ENCODE measurements at places on chromosomes 11 and 22.

- H3K4me1 ChIP-seq, result peaks cover 6% of the 10 kb centered on the region
- H3K36me3 ChIP-seq, result no peaks in the 10 kb centered on the region
- H3K27me3 ChIP-seq, result no peaks in the 10 kb centered on the region
These were observed 8.3 kb upstream of the SLC39A13 start for GRCh38 chr11:47399860-47400767.

DNA sequence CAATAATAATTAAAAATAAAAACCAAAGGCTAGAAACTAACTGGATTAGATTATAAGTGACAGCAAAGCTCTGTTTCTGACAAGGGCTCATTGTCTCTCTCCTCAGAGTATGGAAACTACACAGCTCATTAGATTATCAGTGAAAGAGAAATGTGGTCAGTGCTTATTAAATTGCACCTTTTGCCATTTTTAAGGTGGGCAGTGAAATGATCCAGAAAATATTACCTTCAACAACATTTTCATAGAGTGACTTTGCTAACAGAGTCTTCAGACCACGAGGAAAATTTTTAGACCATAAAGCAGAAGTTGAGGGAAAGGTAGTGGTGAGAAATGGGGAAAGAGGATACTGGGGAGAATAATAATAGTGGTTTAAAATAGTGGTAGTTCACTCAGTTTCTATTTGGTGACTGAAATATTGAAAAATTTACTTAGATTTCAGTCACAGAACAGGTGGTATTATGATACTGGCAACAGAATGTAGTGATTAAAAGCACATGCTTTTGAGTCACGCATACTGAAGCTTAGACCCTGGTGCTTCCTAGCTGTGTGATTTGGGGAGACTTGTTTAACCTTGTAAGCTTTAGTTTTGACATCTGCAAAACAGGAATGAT is 684.0 kb upstream of the CCDC90B start:
- no peak overlapping the region for H3K27ac ChIP-seq
- DNase-seq, result no peak
- no peaks in the 10 kb centered on the region for H3K36me3 ChIP-seq
- H3K27me3 ChIP-seq, result no peaks in the 10 kb centered on the region
- no peak overlapping the region for H3K4me3 ChIP-seq

GRCh38 chr11:46617972-46618314 is 590 bp downstream of the ATG13 start:
- H3K4me3 ChIP-seq, result peak overlapping the region; percentile 92
- H3K4me1 ChIP-seq, result peaks cover 14% of the 10 kb centered on the region
- H3K27ac ChIP-seq, result peak overlapping the region; percentile 87

GRCh38 chr11:1916986-1917522 is 2.4 kb upstream of the TNNT3 start:
- H3K27ac ChIP-seq, result no peak overlapping the region
- peaks cover 6% of the 10 kb centered on the region for H3K27me3 ChIP-seq
- DNase-seq, result no peak
- H3K4me3 ChIP-seq, result no peak overlapping the region

GRCh38 chr11:821512-822371 is 3.0 kb downstream of the PNPLA2 start:
- peaks cover 17% of the 10 kb centered on the region for H3K4me1 ChIP-seq
- DNase-seq, result no peak
- peaks cover 10% of the 10 kb centered on the region for H3K27me3 ChIP-seq
- H3K4me3 ChIP-seq, result peak overlapping the region; percentile 46

- H3K27ac ChIP-seq, result no peak overlapping the region
- no peaks in the 10 kb centered on the region for H3K4me1 ChIP-seq
- H3K4me3 ChIP-seq, result no peak overlapping the region
- peaks cover 9% of the 10 kb centered on the region for H3K36me3 ChIP-seq
- DNase-seq, result no peak
- H3K27me3 ChIP-seq, result no peaks in the 10 kb centered on the region
These were observed 8.9 kb downstream of the TTC28 start for GRCh38 chr22:28670756-28671155.

DNA sequence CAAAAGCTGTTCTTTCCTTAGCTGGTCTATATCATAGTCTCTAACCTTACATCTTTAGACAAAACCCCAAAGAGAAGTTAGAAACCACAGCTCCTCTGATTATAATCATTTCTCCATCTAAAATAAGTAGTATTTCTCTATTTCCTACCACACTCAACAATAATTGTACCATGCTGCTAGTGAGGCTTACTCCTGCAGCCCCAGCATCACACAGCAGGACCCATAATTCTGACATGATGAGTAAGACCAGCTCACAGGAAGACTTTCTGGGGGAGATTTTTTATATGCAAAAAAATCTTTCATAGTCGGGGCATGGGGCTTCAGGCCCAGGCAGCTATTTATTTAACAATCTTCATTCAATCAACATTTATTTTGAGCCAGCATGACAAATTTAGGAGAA is 441.6 kb downstream of the DYNC2H1 start:
- no peak overlapping the region for H3K27ac ChIP-seq
- DNase-seq, result no peak
- H3K4me1 ChIP-seq, result no peaks in the 10 kb centered on the region
- H3K27me3 ChIP-seq, result no peaks in the 10 kb centered on the region
- H3K4me3 ChIP-seq, result no peak overlapping the region

DNA sequence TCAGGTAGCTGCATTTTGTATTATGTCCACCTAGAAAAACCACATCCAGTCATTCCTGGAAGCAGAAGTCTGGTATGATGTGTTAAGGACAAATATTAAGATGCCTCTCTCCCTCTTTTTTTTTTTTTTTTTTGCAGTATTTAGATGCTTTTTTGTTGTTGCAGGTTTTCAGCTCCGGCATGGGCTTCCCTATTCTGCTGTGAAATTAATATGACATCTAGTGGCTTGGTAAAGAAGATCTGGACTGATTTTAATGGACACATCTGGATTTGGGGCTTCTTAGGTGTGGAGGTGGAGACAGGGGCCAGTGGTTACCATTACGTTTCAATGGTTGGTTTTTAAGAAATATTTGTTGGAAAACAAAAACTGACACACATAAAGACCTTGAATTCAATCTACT is 47.5 kb upstream of the RASSF10 start:
- DNase-seq, result no peak
- no peaks in the 10 kb centered on the region for H3K27me3 ChIP-seq
- H3K4me3 ChIP-seq, result no peak overlapping the region
- no peak overlapping the region for H3K27ac ChIP-seq
- H3K4me1 ChIP-seq, result peaks cover 2% of the 10 kb centered on the region

- no peak overlapping the region for H3K27ac ChIP-seq
- no peak overlapping the region for H3K4me3 ChIP-seq
- no peaks in the 10 kb centered on the region for H3K36me3 ChIP-seq
- H3K4me1 ChIP-seq, result peaks cover 44% of the 10 kb centered on the region
These were observed 203.7 kb downstream of the GRIK4 start for GRCh38 chr11:120715239-120715638.

DNA sequence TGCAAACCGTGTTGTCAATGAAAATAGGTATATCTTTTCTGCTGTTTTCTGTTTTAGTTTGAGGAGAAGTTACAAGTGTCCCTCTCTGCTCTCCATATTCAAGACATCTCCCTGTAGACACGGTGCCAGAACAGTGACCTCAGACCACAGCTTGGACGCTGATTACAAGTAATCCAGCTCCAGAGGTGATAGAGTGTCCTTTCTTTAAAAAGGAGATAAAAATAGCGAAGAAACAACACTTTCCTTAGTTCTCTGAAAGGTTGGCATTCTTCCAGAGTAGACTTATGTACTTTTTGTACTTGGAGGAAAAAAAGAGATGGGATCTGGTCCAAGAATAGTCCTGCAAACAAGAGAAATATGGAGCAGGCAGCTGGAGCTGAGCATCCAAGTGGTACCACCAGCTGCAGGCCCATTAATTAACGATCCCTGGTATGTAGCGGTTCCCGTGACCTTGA is 43.0 kb upstream of the WT1 start:
- H3K36me3 ChIP-seq, result no peaks in the 10 kb centered on the region
- no peak overlapping the region for H3K4me3 ChIP-seq
- no peaks in the 10 kb centered on the region for H3K27me3 ChIP-seq
- DNase-seq, result no peak
- no peak overlapping the region for H3K27ac ChIP-seq
- no peaks in the 10 kb centered on the region for H3K4me1 ChIP-seq

DNA sequence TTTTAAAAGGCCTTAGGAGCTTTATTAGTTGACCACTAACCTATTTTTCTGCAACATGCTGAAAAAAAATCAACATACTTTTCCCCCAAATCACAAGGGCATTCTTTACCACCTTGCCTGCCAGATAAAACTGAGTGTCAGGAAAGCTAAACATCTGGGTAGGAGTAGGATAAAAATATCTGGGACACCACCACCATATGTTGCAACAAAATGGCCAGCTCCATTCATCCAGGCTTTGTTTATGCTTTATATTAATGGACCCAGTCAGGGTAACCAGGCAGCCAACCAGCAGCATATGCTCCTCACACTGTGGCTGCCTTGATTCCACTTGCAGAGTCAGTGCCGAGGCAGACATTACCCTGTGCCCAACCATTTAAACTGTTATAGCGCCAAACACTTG is 1024.5 kb downstream of the LRRC4C start:
- H3K27me3 ChIP-seq, result no peaks in the 10 kb centered on the region
- H3K36me3 ChIP-seq, result no peaks in the 10 kb centered on the region
- no peak for DNase-seq

GRCh38 chr22:39283322-39284141 is 35.9 kb downstream of the RPL3 start:
- H3K4me1 ChIP-seq, result peaks cover 22% of the 10 kb centered on the region
- H3K27me3 ChIP-seq, result no peaks in the 10 kb centered on the region
- no peak overlapping the region for H3K27ac ChIP-seq
- no peak overlapping the region for H3K4me3 ChIP-seq
- no peak for DNase-seq

DNA sequence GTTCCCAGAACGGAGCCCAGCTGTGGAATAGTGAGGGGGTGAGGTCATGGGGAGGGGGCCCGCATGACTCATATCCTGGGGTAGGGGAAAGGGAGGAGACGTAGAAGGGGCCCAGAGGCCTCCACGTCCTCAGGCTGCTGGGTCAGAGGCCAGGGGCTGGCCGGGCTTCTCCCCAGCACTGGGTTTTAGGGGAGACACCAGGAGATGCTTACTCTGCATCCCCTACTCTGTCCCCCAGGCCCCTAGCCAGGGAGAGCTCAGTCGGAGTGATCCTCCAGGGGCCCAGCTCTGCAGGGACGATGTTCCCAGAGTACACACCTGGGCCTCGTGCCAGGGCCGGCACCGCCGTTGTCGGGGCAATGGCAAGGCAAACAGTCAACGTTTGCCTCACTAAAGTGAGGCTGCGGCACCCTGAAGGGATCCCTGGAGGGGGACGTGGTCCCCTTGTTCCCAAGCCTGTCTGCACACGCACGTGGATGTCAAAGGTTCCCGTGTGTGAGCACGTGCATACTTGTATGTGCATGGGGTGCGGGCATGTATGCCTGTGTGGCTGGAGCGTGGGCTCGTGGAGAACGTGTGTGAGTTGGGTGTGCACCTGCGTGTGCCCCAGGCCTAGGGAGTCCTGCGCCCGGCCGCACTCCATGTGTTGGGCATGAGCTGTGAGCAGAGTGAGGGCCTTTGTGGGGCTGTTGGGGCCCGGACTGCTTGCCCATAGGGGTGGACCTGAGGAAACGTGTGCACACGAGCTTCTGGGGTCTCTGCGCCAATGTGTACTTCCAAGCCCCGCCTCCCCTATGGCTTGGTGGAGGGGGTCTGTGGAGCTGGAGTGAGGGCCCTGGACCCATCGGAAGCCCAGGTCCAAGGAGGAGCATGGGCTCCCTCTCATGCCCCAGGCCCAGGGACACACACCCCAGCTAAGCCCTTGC is 14.2 kb downstream of the PRR33 start:
- no peaks in the 10 kb centered on the region for H3K27me3 ChIP-seq
- DNase-seq, result no peak
- H3K36me3 ChIP-seq, result no peaks in the 10 kb centered on the region

DNA sequence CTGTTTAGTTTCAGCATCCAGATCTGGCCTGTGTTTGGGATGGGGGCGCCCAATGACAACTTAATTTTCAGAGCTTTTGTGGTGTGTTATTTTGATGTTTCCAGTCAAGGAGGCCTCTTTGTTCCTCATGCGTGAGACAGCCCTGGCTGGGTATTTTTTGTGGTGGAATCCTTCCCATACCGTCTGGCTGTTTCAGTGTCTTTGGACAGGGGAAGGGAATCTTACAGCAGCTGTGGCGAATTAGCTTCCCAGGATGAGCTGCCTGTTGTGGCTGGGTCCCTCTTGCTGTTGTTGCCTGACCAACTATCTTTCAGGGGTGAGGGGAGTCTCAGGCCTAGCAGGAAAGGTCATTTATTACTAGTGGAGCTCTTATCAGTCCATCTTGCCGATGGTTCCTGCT is 138.8 kb downstream of the ARHGAP20 start:
- no peaks in the 10 kb centered on the region for H3K27me3 ChIP-seq
- H3K4me1 ChIP-seq, result no peaks in the 10 kb centered on the region
- no peaks in the 10 kb centered on the region for H3K36me3 ChIP-seq
- DNase-seq, result no peak

- no peaks in the 10 kb centered on the region for H3K4me1 ChIP-seq
- no peaks in the 10 kb centered on the region for H3K27me3 ChIP-seq
- no peaks in the 10 kb centered on the region for H3K36me3 ChIP-seq
- H3K27ac ChIP-seq, result no peak overlapping the region
- H3K4me3 ChIP-seq, result no peak overlapping the region
- DNase-seq, result no peak
These were observed 509.4 kb upstream of the API5 start for GRCh38 chr11:42802201-42802899.

DNA sequence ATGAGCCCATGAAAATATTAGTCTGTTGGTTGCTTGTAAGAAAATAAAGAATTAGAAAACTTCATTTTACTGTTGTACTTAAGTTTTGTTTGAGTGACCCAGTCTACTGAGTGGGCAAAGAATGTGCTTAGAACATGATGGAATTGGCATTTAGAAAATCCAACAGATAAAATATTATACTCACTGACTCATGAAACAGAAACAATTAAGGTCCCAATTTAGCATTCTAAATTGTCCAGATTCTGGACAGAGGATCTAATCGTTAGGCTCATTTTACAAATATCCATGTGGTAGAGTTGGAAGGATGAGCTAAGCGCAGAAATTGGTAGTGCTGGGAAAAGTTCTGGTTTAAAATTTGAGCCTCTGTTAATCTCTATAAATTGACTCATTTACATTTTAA is 45.4 kb downstream of the METTL15 start:
- H3K36me3 ChIP-seq, result peaks cover 25% of the 10 kb centered on the region
- DNase-seq, result no peak
- no peak overlapping the region for H3K27ac ChIP-seq
- H3K4me1 ChIP-seq, result no peaks in the 10 kb centered on the region
- no peaks in the 10 kb centered on the region for H3K27me3 ChIP-seq

GRCh38 chr11:6608726-6609501 is 3.1 kb downstream of the TAF10 start:
- H3K36me3 ChIP-seq, result peaks cover 56% of the 10 kb centered on the region
- H3K4me3 ChIP-seq, result no peak overlapping the region
- H3K27ac ChIP-seq, result no peak overlapping the region
- no peak for DNase-seq
- peaks cover 13% of the 10 kb centered on the region for H3K4me1 ChIP-seq

Measured in neuronal stem cell (in vitro differentiated cells).